ENCODE measurements at places on chromosomes 12 and 14.
A peak's percentile ranks its signal among the peaks of the same experiment; 100 is the strongest.

DNA sequence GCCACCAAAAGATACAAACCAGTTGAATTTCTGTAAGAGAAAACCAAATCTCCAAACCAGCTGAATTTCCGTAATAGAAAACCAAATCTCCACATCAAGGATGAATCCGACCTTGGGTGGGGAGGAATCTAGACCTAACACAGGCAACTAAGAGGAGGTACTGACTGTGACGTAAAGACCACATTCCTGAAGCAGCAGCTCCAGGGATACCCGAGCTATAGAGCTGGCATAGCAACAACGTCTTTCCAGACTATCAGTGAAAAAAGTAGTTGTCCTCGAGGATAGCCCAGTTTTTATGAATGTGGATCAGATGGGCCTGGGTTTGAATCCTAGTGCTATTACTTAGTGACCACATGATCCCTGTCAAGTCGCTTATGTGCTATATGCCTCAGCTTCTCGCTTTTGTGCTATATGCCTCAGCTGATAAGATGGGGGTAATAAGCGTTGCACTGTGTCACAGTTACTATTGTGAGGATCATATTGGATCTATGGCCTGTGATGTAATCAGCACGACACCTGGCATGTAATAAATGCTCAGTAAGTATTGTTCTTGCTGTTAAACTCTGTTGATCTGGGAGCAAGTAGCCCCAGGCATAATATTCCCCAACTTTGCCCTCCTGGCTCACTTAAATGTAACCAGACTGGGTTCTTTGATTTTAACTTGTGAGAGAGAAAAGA, 113.8 kb downstream of the EGLN3 start:
- no peak for DNase-seq

DNA sequence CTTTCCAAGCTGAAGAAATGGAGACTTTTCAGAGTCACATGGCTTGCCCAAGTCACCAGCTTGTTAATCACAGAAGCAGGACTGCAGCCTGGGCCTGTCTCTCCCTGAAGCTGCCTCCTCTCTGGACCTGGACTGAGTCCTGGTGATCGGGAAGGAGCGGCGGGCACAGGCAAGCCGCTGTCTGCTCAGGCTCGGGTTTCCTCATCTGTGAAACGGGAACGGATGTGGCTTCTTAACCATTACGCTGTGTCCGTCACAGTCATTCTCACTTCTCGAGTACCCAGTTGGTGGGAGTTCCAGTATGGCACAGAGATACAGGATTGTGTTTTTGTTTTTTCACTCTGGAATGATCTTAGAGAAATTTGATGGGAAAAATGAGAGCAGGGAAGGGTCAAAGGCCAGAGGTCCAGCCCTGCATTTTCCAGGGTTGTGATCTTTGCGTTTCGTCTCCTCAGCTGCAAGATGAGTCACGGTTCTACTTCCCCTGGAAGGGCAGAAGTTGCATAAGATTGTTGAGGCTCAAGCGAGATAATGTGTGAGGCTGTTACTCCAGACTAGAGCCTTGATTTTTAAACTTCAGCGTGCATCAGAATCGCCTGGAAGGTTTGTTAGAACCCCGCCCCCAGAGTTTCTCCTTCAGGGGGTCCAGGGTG, 7.6 kb upstream of the LRTM2 start:
- no peak for DNase-seq

- DNase-seq: no peak
Measured at GRCh38 chr12:27148373-27148772, 66.0 kb upstream of the C12orf71 start.

- no peak for DNase-seq
Measured at GRCh38 chr12:55899082-55899481, 28.6 kb downstream of the PYM1 start.

GRCh38 chr14:105161309-105161708, 7.3 kb downstream of the JAG2 start:
- DNase-seq: peak; percentile 94

- DNase-seq: no peak
Measured at GRCh38 chr12:85260896-85261295, 19.1 kb upstream of the ALX1 start.

DNA sequence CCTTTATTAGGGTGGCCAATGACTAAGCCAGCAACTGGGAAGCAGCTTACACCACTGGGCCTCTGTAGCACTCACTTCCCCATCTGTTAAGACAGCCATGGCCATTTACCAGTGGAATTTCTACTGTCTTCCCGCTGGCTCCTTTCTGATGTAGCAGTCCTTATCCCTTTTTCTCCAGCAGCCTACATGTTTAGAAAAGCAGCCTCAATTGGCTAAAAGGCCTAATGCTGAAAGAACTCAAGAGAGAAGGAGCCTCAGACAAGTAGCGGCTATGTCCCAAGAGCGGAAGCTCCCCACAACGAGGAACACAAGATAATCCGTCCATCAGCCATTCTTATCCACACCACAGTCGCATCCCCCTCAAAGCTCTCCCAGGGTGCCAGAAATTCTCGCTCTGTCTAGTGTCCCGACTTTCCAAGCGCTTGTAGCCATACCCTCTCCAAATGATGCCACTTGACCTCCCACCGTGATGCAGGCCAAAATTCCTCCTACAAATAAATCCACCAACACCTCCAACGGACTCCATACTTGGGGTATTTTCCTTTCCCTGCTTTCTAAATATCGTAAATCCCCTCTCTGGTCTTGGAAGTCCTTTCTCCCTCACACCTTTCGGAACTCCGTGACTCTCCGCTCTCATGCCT, 624 bp downstream of the M6PR start:
- no peak for DNase-seq

DNA sequence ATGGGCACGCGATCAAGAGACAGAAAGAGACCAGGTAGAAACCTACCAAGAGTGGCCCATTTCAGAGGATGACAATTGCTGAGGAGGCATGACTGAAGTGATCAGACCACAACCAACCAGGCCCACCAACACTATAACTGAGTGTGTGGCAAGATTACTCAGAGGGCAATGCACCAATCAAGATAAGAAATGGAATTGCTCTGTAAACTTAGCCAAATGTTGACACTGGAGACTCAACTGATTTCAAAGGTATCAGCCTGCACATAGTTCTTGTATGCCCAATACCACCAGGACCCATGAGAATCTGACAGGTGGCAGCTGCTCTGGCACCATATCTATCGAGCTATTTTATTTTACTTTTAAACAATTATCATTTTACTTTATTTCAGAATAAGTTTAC, 128.9 kb downstream of the FOXN3 start:
- no peak for DNase-seq

GRCh38 chr12:112901271-112901670, 5.5 kb upstream of the OAS1 start:
- no peak for DNase-seq

DNA sequence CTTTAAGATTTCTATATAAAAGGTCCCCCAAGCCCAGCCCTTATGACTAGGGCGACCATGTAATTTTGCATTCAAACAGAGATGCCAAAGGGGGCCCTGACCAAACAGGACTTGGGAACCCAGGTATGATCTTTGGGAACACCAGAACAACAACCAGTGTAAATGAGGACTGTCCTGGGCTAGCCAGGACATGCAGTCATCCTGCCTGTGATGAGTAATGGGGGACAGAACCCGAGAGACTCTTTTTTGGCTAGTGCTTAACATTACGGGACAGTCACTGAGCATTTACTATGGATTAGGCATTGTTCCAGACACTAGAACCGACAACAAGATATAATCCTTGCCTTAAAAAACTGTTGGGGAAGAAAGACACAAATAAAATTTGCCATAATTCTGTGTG, 337.3 kb downstream of the CACNA1C start:
- no peak for DNase-seq

DNA sequence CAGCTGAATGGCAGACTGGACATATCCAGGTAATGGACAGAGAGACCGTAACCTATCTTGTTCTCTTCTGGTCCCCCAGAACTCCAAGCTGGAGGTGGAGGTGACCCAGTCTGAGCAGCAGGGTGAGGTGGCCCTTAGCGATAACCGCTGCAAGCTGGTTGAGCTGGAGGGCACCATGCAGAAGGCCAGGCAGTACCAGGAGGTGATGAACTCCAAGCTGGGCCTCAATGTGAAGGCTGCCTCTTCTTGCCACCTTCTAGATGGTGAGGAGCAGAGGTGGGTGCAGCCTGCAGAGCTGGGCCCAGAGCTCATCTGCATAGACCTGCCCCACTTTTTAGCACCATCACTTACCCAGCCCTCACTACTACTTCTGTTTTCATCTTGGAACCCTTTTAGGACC, 7.2 kb upstream of the KRT86 start:
- DNase-seq: no peak

DNA sequence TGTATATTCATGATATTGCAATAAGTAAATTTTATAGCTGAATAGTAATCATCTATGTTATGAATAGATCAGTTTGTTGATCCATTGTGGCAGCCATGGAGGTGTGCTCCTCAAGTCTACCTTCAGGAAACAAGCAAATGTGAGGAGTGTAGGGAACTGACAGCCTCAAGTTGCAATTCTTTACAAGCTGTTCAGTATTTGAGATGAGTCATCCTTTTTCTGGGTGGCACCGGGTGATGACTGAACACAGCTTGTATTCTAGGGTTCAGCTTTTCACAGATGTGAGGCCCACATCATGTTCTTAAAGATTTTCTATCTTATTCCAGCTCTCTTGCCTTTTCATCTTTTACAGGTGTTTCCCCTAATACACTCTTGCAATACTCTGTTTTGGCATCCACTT, 452.4 kb downstream of the KCNH5 start:
- no peak for DNase-seq

DNA sequence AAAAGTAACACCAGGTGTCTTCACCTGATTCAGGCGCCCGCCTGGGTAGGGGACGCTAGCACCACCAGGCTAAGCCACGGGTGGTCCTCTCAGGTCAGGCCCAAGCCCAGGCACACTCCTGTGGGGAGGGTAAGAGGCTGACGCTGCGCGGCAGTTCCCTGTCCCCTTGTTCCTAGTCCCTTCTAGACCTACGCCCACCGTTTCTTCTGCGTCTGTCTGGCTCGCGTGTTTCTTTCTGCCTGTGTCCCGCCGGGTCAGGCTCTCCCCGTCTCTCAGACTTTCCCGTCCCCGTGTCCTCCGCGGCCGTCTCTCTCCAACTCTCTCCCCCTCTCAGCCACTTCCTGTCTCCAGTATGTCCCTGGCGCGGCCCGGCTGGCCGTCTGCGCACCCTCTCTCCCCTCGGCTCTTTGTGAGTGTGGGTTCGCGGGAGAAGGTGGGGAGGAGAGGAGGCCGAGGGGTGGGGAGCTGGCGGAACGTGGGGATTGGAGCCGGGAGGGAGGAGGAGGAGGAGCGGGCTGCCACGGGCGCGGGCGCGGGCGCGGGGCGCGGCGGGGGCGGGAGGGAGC, 3.1 kb upstream of the TNS2 start:
- DNase-seq: no peak

DNA sequence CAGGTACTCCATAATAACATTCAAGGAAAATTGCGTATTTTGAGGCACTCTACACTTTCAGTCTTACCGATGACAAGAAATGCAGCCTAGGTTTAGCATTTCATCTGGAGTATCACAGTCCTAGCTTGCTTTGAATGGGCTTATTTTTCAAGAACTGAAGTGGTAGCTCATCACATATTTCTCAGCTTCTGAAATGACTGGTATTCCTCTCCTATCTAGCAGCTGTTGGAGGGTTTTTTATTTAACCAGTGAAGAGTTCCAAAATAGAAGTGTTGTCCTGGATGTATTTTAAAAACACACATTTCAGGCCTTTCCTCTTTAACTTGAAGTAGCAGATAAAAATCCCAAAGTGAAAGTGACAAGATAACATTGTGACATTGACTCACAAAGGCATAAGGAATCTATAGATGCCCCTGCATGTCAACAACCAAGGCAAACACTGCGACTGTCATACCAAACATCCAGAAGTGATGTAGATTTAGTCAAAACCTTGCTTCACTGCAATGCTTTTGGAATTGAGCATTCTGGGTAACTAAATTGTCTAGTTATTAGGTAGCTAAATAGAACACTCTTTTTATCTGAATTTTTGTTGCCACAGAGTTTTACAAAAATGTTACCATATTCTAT, 182.2 kb upstream of the FBXO33 start:
- DNase-seq: no peak

All from NCI-H2107 (cell line).